ENCODE measurements at places on chromosomes 1 and 21. TPM values are rescaled to one million over a fixed set of nuclear protein-coding genes. Genes with fewer than 3 reads are reported as not detected.

- no peak overlapping the region for H3K27ac ChIP-seq
- H3K4me1 ChIP-seq = no peaks in the 10 kb centered on the region
- no peak for DNase-seq
- H3K27me3 ChIP-seq = no peaks in the 10 kb centered on the region
Measured at GRCh38 chr1:30965924-30966599, 57.5 kb upstream of the SDC3 start.

- no peaks in the 10 kb centered on the region for H3K27me3 ChIP-seq
- H3K4me3 ChIP-seq = no peak overlapping the region
- no peak for DNase-seq
- H3K36me3 ChIP-seq = no peaks in the 10 kb centered on the region
- no peaks in the 10 kb centered on the region for H3K4me1 ChIP-seq
Measured at GRCh38 chr1:193753038-193753756, 566.8 kb upstream of the B3GALT2 start.

Gene TNFRSF4
- 2.3 TPM for total RNA-seq

- DNase-seq = no peak
- no peak overlapping the region for H3K4me3 ChIP-seq
- H3K4me1 ChIP-seq = peaks cover 6% of the 10 kb centered on the region
- no peaks in the 10 kb centered on the region for H3K27me3 ChIP-seq
Measured at GRCh38 chr1:153652805-153653500, 5.5 kb upstream of the SNAPIN start.

Gene TSPEAR
- total RNA-seq = not detected

Gene AHCYL1
- 115 TPM for total RNA-seq

Gene EPHA2
- 40.8 TPM for total RNA-seq

- H3K4me3 ChIP-seq = no peak overlapping the region
- no peak for DNase-seq
- H3K4me1 ChIP-seq = no peaks in the 10 kb centered on the region
- no peaks in the 10 kb centered on the region for H3K27me3 ChIP-seq
- no peak overlapping the region for H3K27ac ChIP-seq
Measured at GRCh38 chr1:102833151-102833550, 275.2 kb downstream of the COL11A1 start.

Gene C1orf116
- 25.5 TPM for total RNA-seq

DNA sequence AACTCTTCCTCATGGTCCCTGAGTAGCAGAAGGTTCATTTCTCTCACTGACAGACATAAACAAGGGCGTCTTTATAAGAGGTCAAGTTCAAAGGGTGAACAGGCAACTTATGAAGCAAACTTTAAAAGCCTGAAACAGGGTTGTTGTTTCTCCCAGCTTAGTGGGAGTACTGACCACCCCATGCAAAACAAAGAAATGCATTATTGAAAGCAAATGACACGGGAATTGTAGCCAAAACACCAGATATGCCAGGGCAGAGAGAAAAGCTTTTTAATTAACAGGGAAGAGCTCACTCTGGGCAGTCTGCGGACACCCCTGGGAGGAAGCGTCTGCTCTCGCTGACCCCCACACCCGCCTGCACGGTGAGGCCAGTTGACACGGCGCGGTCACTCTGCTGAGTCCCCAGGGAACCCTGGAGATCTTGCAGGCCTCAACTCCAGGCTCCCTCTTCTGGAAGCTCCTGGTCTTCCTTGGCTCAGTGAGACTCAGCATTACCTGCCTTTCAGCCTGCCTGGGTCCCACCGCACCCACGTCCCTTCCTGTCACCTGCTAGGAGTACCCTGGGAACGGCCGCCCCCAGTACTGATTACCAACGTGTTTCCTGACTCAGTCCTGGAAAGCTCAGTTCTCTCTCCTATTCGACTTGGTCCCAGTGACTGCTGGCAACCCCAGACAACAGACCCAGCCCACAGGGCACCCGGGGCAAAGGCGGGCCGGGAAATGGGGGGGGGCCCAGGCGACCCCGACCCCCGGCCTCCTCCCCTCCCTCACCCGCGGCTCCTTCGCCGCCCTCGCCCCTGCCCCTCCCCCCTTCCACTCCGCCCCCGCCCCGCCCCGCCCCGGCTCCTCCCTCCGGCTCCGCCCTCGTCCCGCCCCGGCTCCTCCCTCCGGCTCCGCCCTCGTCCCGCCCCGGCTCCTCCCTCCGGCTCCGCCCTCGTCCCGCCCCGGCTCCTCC lies 972 bp downstream of the CFAP410 start:
- DNase-seq = peak; percentile 75
- no peaks in the 10 kb centered on the region for H3K4me1 ChIP-seq
- peak overlapping the region; percentile 77 for H3K27ac ChIP-seq
- no peaks in the 10 kb centered on the region for H3K27me3 ChIP-seq
- peak overlapping the region; percentile 28 for H3K4me3 ChIP-seq

- DNase-seq = no peak
- no peaks in the 10 kb centered on the region for H3K36me3 ChIP-seq
- H3K4me3 ChIP-seq = no peak overlapping the region
- no peaks in the 10 kb centered on the region for H3K4me1 ChIP-seq
- no peaks in the 10 kb centered on the region for H3K27me3 ChIP-seq
Measured at GRCh38 chr1:174841747-174842146, 158.0 kb upstream of the CACYBP start.

DNA sequence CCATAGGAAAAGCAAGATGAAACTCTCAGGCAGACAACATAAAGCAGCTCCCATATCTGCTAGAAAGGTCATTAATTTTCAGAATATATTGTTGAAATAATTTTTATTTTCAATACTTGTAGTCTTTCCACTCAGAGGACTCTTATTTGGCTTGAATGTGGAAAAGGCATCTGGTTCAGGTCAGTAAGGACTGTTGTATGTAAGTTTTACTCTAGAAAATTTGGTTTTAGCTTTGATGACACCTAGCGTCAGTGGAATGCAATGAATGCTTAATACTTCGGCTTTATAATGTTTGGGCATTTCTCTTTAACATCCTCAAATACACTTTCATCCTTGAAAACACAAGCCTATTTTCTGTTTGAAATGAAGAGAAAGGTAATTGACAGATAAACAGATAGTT lies 63.3 kb downstream of the LRRC40 start:
- no peaks in the 10 kb centered on the region for H3K36me3 ChIP-seq
- H3K27ac ChIP-seq = no peak overlapping the region
- no peak for DNase-seq
- no peaks in the 10 kb centered on the region for H3K27me3 ChIP-seq

DNA sequence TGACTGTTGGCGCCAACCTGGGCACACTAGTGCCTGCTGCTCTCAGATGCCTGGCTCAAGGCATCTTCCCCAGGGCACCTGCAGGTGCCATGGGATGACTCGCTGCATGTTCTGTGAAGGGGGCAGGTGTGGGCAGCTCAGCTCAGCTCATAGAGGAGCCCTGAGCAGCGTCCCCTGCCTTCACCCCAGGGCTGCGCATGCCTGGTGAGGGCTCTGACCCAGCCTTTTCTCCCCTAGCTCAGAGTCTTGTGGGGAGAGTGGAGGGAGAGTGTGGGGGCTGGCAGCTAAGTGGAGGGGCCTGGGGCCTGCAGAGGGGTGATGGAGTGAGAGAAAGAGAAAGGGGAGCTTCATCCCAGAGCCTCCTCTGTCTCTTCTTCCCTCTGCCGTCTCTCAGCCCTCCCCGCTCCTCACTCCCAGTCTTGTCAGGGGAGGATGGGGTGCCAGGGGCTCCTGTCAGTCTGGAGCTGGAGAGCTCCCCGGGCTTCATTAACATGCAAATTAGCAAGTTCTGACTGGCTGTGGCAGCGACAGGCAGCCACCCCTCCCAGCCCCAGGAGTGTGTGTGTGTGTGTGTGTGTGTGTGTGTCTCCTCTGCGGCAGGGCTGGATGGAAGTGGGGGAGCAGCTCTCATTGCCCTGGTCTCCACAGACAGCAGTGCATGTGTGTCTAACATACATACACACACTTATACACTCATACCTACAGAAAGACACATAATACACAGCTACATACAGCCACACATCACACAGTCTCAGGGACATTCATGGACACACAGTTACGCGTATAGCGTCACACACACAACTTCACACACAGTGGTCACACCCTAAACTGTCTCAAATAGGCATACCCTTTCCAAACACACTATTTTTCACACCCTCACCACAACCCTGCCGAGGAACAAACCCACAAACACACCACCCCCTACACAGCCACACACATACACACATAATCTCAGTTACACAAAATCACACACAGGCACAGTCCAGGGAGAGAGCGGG lies 34.0 kb downstream of the FOXO6 start:
- H3K27ac ChIP-seq = no peak overlapping the region
- no peak for DNase-seq
- H3K4me3 ChIP-seq = no peak overlapping the region
- H3K27me3 ChIP-seq = no peaks in the 10 kb centered on the region

- H3K4me3 ChIP-seq = no peak overlapping the region
- no peaks in the 10 kb centered on the region for H3K27me3 ChIP-seq
- H3K4me1 ChIP-seq = no peaks in the 10 kb centered on the region
- H3K27ac ChIP-seq = no peak overlapping the region
Measured at GRCh38 chr1:199282751-199283305, 644.0 kb downstream of the PTPRC start.

DNA sequence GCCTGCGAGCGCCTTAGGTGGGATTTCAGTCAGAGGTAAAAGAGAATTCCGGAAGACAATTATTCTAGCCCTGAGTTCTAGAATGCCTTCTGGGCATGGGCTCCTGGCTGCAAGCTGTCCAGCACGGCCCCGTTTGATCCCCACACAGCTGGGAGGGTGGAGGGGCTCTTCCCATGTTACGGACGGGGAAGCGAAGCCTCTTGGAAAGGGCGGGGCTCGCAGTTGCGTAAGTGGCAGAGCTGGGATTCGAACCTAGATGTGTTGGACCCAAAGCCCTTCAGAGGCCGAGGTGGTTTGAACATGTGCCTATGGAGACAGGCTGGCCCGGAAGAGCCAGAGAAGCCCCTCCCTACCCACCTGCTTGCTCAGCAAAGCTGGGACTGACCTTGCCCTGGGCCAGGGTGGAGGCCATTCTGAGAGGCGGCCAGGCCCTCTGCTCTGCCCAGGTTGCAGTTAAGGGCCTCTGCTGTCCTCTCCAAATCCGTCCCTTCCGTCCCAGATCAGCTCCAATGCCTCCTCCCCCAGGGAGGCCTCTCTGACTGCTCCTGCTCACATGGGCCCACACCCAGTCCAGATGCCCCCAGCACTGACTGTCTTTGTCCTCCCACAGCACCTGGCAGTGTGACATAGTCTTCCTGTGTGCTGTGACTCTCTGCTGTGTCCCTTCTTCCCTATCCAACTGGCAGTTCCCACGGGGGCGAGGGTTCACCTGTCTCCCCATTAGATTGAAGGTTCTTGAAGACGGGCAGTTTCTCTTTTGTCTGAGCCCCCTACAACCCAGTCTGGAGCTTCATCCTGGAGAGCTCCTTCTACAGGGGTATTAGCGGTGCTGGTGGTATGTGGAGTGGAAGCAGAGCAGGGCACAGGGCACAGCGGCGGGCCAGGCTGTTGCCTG lies 1.2 kb upstream of the HSPB7 start:
- DNase-seq = no peak
- H3K4me1 ChIP-seq = no peaks in the 10 kb centered on the region
- H3K27ac ChIP-seq = peak overlapping the region; percentile 46
- H3K36me3 ChIP-seq = no peaks in the 10 kb centered on the region

- peaks cover 13% of the 10 kb centered on the region for H3K4me1 ChIP-seq
- H3K4me3 ChIP-seq = no peak overlapping the region
- H3K27me3 ChIP-seq = no peaks in the 10 kb centered on the region
- no peaks in the 10 kb centered on the region for H3K36me3 ChIP-seq
Measured at GRCh38 chr1:44357710-44358109, 2.7 kb upstream of the ERI3 start.

- H3K4me1 ChIP-seq = peaks cover 7% of the 10 kb centered on the region
- H3K27ac ChIP-seq = peak overlapping the region; percentile 27
- H3K27me3 ChIP-seq = no peaks in the 10 kb centered on the region
Measured at GRCh38 chr1:6261615-6261995, 707 bp upstream of the GPR153 start.

Gene C1QA
- total RNA-seq = 72.4 TPM

Gene OBSCN
- 7.9 TPM for total RNA-seq

Gene FCMR
- total RNA-seq = 2.7 TPM

Gene CFHR2
- total RNA-seq = 0.27 TPM

- no peaks in the 10 kb centered on the region for H3K4me1 ChIP-seq
- no peak overlapping the region for H3K27ac ChIP-seq
- H3K4me3 ChIP-seq = no peak overlapping the region
- H3K27me3 ChIP-seq = no peaks in the 10 kb centered on the region
- H3K36me3 ChIP-seq = no peaks in the 10 kb centered on the region
- DNase-seq = no peak
Measured at GRCh38 chr21:21712748-21713520, 714.7 kb downstream of the NCAM2 start.

- DNase-seq = no peak
- H3K4me1 ChIP-seq = no peaks in the 10 kb centered on the region
- no peaks in the 10 kb centered on the region for H3K36me3 ChIP-seq
- H3K4me3 ChIP-seq = no peak overlapping the region
- H3K27ac ChIP-seq = no peak overlapping the region
- no peaks in the 10 kb centered on the region for H3K27me3 ChIP-seq
Measured at GRCh38 chr1:173245892-173246291, 38.8 kb upstream of the TNFSF4 start.

- no peak overlapping the region for H3K4me3 ChIP-seq
- DNase-seq = no peak
- no peaks in the 10 kb centered on the region for H3K4me1 ChIP-seq
- no peak overlapping the region for H3K27ac ChIP-seq
Measured at GRCh38 chr1:33043267-33044092, 6.8 kb upstream of the AK2 start.

- H3K36me3 ChIP-seq = no peaks in the 10 kb centered on the region
- H3K4me1 ChIP-seq = no peaks in the 10 kb centered on the region
- DNase-seq = no peak
- H3K27me3 ChIP-seq = no peaks in the 10 kb centered on the region
Measured at GRCh38 chr1:192005976-192006375, 152.3 kb upstream of the RGS18 start.

GRCh38 chr1:199937161-199937560 lies 90.3 kb upstream of the NR5A2 start:
- H3K4me3 ChIP-seq = no peak overlapping the region
- no peak for DNase-seq
- H3K27ac ChIP-seq = no peak overlapping the region
- H3K27me3 ChIP-seq = no peaks in the 10 kb centered on the region
- H3K36me3 ChIP-seq = no peaks in the 10 kb centered on the region

GRCh38 chr21:39346206-39346605 lies 2.7 kb downstream of the HMGN1 start:
- H3K36me3 ChIP-seq = peaks cover 9% of the 10 kb centered on the region
- DNase-seq = no peak
- H3K4me3 ChIP-seq = no peak overlapping the region
- peaks cover 5% of the 10 kb centered on the region for H3K4me1 ChIP-seq
- H3K27me3 ChIP-seq = no peaks in the 10 kb centered on the region

- DNase-seq = no peak
- no peaks in the 10 kb centered on the region for H3K4me1 ChIP-seq
- no peak overlapping the region for H3K4me3 ChIP-seq
- no peaks in the 10 kb centered on the region for H3K36me3 ChIP-seq
- H3K27me3 ChIP-seq = no peaks in the 10 kb centered on the region
- H3K27ac ChIP-seq = no peak overlapping the region
Measured at GRCh38 chr1:172971241-172971640, 79.5 kb downstream of the TNFSF18 start.

- no peak for DNase-seq
- peaks cover 8% of the 10 kb centered on the region for H3K4me1 ChIP-seq
- H3K36me3 ChIP-seq = no peaks in the 10 kb centered on the region
- H3K4me3 ChIP-seq = no peak overlapping the region
- no peaks in the 10 kb centered on the region for H3K27me3 ChIP-seq
Measured at GRCh38 chr1:55500601-55501000, 285.4 kb upstream of the USP24 start.
